Cerebellar nuclear complex (tissue), 1 donor: ENCODE measurements at places on chromosomes 6 and 20.

- no peak for DNase-seq
Measured at GRCh38 chr6:118974790-118975189, 39.8 kb upstream of the MCM9 start.

- no peak for DNase-seq
Measured at GRCh38 chr6:133983099-133983939, 30.3 kb downstream of the TBPL1 start.

GRCh38 chr6:18122128-18123093 is at the start of gene NHLRC1:
Gene NHLRC1 (minus strand): TSS chr6:18122677. CDS start chr6:18122606, 71 bp downstream.
- DNase-seq = no peak

GRCh38 chr6:32192608-32193039 is at the start of gene GPSM3:
Gene GPSM3 (minus strand): TSS chr6:32192643. CDS start chr6:32192513, 130 bp downstream.
- no peak for DNase-seq

- no peak for DNase-seq
Measured at GRCh38 chr6:88263591-88263990, 97.4 kb upstream of the CNR1 start.

GRCh38 chr6:166237617-166238016 is 70.0 kb upstream of the TBXT start:
- no peak for DNase-seq

DNA sequence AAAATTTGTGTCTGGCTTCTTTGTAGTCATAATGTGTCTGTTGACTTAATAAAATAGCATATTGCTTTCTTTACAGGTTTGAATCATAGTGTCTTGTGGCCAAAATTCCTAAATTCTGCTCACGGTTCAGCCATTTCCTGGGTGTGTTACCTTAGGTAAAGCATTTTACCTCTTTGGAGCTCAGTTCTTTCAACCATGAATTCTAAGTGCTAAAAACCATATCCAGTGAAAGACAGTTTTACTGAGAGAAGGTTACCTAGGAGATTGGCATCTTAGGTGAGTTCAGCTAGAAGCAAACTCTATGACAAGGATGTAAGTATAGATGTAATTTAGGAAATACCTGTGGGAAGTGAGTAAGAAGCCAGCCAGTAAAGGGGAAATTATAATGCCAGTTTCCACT is 20.7 kb downstream of the CRYBG1 start:
- no peak for DNase-seq

GRCh38 chr6:89985751-89986493 is 91.7 kb downstream of the GJA10 start:
- no peak for DNase-seq

DNA sequence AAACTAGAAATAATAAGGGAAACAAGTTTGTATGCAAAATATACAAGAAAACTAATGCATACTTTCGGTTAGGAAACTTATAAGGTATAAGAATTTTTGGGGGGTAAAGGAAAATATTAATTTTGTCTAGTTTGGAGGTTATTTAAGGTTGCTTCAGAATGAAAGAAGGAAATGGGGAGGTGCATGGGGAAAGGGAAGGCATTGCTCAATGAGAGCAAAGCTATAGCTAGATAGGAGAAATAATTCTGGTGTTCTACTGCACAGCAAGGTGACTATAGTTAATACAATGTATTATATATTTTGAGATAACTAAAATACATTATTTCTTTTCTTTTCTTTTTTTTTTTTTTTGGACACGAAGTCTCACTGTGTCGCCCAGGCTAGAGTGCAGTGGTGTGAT is 5.4 kb upstream of the MYMX start:
- DNase-seq = no peak

- DNase-seq = no peak
Measured at GRCh38 chr6:49806145-49806544, 19.1 kb upstream of the PGK2 start.

DNA sequence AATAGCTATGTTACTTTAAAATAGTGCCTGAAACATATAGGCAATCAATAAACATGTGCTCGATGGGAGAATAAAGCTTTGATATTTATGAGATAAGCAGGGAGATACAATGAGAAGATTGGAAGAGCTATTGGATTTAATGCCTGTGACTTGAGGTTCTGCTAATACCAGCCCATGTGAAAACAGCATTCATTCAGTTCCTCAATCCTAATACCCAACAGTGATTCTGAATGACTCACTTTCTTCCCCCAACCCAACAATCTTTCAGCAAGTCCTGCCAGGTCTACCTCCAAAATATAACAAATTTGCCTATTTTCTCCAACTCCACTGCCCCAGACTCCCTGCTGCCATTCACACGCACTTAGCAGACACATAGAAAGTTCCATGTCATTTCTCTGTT is 26.6 kb upstream of the KLHL31 start:
- no peak for DNase-seq

DNA sequence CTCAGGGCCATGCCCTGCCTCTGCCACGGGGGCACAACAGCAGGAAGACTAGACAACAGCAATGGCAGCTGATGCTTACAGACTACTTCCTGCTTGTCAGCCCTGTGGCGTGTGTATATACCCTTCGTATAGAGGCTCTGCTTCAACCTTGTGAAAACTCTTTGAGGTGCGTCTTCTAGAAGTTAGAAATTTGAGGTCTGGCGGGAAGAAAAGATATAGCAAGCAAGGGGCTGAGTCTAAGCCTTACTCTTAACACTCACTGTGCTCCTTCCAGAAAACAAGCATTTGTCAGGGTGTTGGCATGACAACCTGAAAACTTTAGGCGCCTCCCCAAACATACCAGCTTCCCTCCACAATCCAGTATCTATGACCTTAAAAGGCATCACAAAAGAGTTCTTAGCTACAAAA is 33.3 kb downstream of the JPH2 start:
- DNase-seq = no peak

DNA sequence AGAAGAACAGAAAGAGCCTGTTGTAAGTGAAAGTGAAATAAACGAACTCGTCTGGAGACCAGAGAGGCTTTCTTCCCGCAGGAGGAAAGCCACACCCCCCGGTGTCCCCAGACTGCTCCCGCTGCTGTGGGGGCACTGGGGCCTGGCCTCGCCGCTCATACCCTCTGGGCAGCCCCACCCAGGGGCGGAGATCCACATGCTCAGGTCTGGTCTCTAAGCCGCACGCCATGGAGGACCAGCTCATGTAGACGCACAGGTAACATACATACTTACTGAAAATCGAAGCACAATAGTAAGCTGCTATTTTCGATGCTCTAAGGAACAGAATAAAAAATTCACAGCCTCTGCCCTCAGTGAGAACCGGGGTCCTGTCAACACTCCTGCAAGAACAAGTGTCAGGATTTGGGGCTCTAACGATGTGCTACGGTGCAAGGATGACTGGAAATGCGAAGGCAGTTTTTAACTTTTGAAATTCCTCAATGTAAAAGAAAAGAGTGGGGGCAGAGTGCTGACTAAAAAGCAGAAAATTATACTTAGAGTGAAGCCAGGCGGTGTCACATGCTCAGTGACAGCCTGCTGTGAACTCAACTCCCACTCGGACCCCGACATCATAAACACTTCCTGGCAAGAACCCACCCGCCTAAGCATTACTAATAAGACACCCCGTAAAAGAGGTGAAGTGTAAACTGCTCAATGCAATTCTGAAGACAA is 110.5 kb downstream of the IRF4 start:
- DNase-seq = no peak

- no peak for DNase-seq
Measured at GRCh38 chr20:62745952-62746288, 37.3 kb downstream of the NTSR1 start.

- no peak for DNase-seq
Measured at GRCh38 chr20:47493175-47493962, 8.3 kb upstream of the NCOA3 start.

DNA sequence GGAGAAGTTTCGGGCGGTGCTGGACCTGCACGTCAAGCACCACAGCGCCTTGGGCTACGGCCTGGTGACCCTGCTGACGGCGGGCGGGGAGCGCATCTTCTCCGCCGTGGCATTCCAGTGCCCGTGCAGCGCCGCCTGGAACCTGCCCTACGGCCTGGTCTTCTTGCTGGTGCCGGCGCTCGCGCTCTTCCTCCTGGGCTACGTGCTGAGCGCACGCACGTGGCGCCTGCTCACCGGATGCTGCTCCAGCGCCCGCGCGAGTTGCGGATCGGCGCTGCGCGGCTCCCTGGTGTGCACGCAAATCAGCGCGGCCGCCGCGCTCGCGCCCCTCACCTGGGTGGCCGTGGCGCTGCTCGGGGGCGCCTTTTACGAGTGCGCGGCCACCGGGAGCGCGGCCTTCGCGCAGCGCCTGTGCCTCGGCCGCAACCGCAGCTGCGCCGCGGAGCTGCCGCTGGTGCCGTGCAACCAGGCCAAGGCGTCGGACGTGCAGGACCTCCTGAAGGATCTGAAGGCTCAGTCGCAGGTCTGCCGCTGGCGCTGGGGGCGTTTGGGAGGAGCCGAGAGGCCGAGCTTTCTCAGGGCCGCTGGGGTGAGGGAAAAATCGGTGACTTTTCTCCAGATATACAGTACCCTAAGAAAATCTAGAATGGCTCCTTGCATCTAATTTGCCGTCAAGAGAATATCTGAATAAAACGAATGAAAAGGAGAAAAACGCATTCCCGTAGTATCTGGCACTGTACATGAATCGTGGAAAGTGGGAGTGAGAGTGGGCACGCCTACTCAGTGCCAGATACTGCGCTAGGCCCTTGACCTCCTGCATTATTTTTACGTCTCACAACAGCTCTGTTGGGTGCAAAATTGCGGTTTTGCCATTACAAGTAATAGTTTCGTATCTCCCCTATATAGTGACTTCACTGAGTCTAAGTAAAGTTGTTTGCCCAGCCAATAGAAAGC is 1.0 kb downstream of the CALHM6 start:
- no peak for DNase-seq

GRCh38 chr20:18624948-18625347 is 37.1 kb downstream of the DTD1 start:
- no peak for DNase-seq

DNA sequence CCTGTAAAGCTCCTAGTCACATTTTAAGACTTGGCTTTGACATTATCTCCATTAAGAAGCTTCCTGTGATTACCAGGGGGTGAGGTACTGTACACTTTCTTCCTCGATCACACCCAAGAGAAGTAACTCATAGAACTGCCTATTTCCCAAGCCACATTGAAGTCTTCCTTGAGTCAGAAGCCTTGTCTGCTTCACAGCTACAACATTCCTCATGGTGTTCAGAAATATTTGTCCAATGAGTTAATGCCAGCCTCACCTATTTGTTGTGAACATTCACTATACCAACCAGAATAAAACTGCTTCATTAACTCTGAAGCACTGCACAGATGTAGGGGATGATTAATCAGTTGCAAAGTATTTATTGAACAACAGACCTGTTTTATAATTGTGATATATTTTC is 622.3 kb downstream of the PTPRT start:
- no peak for DNase-seq

- DNase-seq = no peak
Measured at GRCh38 chr6:105985098-105985815, 100.9 kb upstream of the PRDM1 start.

DNA sequence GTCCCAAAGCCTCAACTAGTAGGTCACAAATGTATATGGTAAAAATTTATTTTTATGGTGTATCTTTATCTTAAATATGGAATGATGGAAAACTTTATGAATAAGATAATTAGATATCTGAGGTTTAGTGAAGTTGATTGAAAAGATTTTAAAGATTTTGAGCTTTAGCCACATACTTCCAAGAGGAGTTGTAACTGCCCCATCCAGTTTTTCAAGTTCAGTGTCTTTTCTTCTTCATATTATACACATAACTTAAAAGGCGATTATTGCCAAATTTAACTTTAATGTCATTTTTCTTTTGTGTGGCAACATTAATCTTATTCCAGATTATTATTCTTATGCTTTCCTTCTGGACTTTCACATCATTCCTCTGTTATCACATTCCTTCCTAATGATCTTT is 266.4 kb downstream of the TINAG start:
- no peak for DNase-seq

GRCh38 chr6:39852324-39852723 is 60.1 kb downstream of the DAAM2 start:
- no peak for DNase-seq

DNA sequence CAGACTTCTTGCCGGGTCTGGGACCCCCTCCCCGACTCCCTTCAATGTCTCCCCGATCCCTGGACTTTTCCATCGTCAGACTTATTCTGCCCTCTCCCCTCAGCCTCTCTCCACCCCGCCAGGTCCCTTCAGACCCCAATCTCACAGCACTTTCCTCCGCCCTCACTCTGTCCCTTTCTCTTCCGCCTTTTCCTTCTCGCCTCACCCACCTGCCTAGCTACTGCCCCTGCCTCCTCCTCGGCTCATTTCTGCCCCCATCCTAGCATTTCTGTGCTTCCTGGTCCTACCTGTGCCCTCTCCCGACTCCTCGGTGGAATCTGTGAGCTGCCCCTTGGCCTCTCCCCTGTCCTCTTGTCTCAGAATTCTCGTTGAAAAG is 616 bp downstream of the CHMP4B start:
- no peak for DNase-seq

- no peak for DNase-seq
Measured at GRCh38 chr6:134247231-134247833, 70.6 kb downstream of the SGK1 start.

DNA sequence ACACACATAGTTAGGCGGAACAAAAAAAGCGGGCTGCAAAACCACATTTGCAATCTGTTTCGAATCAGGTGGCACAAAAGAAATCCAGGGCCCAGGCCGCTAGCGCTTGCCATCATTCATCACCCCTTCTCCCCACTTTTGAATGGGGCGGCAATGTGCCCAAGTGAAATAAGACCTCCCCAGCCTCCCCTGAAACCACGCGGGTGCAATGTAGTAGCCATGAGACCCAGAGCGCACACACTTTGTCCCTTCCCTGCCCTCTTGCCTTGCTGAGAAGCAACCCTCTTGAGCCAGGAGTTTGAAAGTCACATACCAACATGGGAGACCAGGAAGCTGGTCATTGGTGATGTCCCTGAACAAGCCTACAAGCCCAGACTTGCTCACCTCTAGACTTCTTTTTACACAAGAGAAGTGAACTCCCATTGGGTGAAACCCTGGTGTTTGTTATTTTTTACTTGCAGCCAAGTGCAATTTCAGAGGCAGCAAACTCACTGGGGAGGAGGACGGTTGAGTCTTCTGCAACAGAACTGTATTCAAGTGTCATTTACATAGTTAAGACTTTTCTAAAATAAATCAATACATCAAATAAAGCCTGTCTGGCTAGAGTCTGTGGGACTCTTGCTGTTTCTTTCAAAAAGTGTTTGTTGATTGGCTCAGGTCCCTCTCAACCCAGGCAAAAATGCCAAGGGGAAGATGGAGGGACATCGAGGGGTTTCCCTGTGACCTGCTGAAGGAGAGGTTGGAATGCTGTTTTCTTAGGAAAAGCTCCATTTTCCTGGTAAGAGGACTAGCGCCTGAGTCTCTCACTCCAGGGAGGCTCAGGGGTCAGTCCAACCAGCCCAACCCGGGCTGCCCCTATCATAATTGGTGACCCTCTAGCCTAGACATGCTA is 138.1 kb upstream of the PTPN1 start:
- no peak for DNase-seq

- no peak for DNase-seq
Measured at GRCh38 chr6:2351090-2351489, 105.7 kb upstream of the GMDS start.

GRCh38 chr6:40251637-40252300 is 317.5 kb upstream of the MOCS1 start:
- no peak for DNase-seq

- DNase-seq = no peak
Measured at GRCh38 chr6:168016176-168016620, 18.7 kb downstream of the KIF25 start.
